ENCODE measurements at places on chromosomes 13 and 19.

DNA sequence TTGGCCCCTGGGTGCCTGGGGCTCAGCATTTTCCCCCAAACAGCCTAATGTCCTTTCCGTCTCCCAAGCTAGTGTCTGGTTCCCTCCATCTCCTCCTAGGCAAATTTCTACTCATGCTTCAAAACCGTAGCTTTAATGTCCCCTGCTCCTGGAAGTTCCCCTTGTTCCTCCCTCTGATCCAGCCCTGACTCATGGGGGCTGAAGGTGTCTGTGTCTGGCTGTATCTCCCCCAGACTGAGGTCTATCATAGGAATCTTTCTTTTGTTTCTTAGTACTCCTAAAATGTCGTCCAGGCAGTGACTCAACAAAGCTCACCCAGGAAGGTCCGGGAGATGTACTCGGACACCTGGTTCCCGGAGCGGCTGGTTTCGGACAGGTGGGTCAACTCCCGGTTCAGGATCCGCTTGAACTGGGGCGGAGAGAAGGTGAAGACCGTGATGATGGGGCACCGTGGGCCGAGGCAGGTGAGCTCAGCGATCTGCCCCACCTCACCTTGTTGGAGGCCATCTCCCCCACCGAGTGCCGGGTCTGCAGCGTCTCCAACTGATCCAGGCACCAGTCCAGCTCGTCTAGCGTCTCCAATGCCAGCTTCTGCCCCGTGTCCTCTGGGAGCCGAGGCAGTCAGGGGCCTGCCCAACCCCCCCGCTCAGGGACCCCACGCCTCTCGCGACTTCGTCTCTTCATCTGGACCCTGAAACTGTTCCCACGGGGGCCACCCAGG, 6.2 kb downstream of the PDE4C start:
- no peak for DNase-seq

DNA sequence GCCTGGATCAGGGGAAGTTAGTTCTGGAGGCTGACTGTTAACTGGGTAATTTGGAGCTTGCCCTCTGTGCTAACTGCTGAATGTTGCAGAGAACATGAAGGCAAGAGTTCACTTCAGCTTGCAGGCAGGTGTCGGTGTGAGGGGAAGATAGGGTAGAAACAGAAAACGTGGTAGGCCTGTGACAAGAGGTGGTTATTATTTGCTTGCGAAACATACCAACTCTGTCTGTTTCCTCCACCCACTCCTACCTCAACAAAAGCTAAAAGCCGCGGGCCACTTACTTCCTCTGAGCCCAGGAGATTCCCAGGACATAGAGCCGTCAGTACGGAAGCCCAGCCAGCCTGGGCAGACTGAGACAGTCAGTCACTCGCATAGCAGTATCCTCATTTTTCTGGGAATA, 119.2 kb upstream of the ABCC4 start:
- no peak for DNase-seq

GRCh38 chr13:35712907-35713761, 236.6 kb upstream of the MAB21L1 start:
- peak; percentile 97 for DNase-seq

GRCh38 chr13:70253411-70253810, 145.2 kb upstream of the KLHL1 start:
- DNase-seq, result no peak

- DNase-seq, result no peak
Measured at GRCh38 chr19:30386551-30387143, 14.5 kb downstream of the ZNF536 start.

DNA sequence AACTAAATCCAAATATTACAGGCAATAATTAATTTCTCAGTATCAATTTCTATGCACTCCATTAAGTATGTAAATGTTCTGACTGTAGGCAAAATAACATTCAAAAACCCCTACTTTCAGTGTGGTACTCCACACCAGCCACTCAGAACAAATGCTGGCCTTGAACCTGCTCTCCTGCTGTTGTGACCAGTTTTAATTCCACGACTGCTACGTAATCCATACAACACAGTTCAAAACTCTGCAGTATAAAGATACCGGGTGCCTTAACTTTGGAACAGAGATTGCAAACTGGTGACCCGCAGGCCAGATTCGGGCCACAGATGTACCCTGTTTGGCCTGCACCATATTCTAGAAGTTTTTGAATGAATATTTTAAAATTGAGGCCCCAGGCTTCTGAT, 30.4 kb downstream of the COL4A1 start:
- DNase-seq, result no peak

GRCh38 chr19:23539499-23539898, 144.2 kb upstream of the ZNF91 start:
- no peak for DNase-seq

- no peak for DNase-seq
Measured at GRCh38 chr19:41708481-41708880, at the start of gene CEACAM5. Gene CEACAM5, plus strand, starts transcription at chr19:41708626. Its CDS starts 106 bp downstream, at chr19:41708732.

DNA sequence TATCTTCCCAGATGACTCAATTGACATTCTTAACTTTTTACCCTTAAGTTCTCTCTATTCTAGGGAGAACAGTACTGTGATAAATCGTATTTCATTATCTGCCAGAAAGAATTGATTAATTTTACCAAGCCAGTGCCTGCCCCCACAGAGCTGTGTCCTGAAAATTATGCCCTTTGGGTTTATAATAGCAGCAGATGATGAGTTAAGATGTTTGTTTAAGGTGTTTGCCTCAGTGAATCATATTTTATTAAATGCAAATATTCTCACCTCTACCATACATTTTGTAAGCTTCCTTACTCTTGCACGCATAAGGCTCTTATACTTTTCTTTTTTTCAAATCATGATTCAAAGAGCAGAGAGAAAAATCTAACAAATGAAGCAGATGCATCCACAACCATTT, 318.6 kb downstream of the DCT start:
- DNase-seq, result no peak

DNA sequence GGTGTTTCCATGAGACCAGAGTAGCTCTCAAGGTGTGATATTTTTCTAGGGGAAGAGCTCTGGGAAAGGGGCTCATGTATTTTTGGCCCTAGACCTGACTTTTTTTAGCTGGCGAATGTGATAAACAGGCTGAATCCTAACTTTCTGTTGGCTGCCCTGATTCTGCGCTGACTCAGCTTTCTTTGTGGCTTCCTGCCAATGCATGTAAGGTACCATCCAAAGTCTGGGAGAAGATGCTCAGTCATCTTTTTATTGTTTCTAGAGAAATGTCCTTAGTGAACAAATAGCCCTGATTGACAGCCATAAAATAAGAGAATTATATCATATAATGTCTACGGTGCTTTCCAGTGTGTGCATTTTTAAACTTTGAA, 113.6 kb upstream of the MBNL2 start:
- no peak for DNase-seq

- no peak for DNase-seq
Measured at GRCh38 chr13:36528105-36528504, 95.8 kb downstream of the CCNA1 start.

DNA sequence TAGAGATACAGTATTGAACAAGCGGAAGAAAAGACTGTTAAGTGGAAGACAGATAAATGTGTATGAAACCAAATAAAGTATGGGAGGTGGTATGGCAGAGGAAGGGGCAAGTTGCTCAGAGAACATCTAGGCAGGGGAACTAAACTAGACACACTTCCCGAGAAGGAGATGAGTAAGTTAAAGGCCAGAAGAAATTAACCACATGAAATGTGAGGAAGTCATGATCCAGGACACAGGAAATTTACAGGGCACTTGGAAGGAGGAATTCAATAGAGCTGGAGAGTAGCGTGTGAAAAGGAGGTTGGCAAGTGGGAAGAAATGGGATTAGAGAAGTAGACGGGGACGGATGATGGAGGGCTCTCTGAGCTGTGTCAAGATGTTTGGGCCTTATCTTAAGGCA, 208.8 kb downstream of the COG6 start:
- no peak for DNase-seq

DNA sequence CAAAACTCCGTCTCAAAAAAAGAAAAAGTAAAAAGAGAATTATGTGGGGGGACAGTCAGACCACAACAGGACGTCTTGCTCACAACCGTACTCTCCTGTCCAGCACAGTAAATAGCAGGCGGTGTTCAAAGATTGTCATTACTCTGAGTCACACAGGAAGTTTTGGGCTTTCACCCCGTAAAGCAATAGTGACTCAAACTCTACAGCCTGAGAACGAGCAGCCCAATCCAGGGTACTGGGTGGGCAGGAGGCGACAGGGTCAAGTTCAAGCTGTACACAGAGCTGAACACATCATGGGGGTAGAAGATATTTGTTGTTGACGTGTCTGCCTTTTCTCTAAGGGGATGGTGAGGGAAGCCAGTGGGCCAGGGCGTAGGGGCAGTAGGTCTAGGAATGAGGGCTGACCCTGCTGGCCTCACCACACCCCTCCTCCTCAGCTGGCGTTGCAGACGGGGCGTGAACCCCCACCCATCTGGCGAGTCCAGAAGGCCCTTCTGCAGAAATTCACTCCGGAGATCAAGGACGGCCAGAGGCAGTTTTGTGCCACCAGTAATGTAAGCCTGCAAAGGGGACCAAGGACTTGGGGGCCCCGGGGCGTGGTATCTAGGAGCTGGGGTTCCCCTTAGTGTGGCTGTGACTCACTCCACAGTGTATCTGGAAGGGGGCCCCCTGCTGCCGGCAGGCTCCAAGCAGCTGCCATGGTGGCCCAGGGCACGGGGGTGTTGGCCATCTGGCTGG, 23.3 kb downstream of the PRR12 start:
- peak; percentile 60 for DNase-seq

- DNase-seq, result no peak
Measured at GRCh38 chr13:76300688-76301087, 585.5 kb downstream of the KCTD12 start.

- peak; percentile 54 for DNase-seq
Measured at GRCh38 chr19:12801466-12802266, at the start of the genes PRDX2 and THSD8. Gene PRDX2, minus strand, starts transcription at chr19:12801800. Its CDS starts 539 bp downstream, at chr19:12801261. Gene THSD8, plus strand, starts transcription at chr19:12802069. Its CDS starts 3 bp downstream, at chr19:12802072.

GRCh38 chr13:64725492-64725891, 2504.6 kb downstream of the PCDH9 start:
- DNase-seq, result no peak

GRCh38 chr19:4445963-4446703, 11.5 kb downstream of the UBXN6 start:
- no peak for DNase-seq

- no peak for DNase-seq
Measured at GRCh38 chr13:113973218-113974164, at the start of gene C13orf46. Gene C13orf46, minus strand, starts transcription at chr13:113974076. Its CDS starts 79 bp downstream, at chr13:113973997.

DNA sequence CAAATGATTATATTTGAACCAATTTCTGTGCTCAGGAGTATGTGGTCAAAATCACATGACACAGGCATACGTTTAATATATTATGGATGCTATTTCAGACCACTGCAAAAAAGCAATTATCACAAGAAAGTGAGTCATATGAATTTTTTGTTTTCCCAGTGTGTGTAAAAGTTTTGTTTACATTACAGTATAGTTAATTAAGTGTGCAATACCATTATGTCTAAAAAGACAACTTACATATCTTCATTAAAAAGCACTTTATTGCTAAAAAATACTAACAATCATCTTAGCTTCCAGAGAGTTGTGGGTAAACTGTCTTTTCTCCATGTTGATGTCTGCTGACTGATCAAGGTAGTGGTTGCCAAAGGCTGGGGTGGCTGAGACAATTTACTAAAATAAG, 347.2 kb upstream of the PCDH9 start:
- DNase-seq, result no peak

DNA sequence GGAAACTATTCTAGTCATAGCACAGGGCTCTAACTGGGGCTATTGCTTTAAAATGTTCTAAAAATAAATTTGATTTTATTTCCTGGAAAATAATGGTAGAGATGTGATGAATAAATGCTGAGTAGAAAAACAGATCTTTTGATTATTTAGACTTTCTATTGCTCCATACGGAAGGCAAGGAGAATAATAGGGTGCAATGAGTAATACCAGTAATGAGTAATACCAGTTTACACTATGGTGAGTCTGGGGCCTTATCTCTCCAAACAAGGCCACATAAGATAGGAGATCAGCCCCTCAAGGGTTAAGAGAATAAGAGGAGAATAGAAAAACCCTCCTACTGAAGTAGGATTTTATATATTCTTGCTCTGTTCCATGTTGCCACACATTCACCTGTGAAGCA, 390.4 kb downstream of the KLF5 start:
- no peak for DNase-seq

GRCh38 chr13:94033098-94033497, 446.4 kb downstream of the DCT start:
- no peak for DNase-seq

GRCh38 chr19:377801-378581, 31.0 kb downstream of the C2CD4C start:
- no peak for DNase-seq

GRCh38 chr13:98912846-98913245, 65.0 kb downstream of the DOCK9 start:
- no peak for DNase-seq

GRCh38 chr19:37506387-37507166, at the start of gene ZNF793:
Gene ZNF793, plus strand, starts transcription at chr19:37506939. Its CDS starts 16,501 bp downstream, at chr19:37523440.
- DNase-seq, result peak; percentile 53

DNA sequence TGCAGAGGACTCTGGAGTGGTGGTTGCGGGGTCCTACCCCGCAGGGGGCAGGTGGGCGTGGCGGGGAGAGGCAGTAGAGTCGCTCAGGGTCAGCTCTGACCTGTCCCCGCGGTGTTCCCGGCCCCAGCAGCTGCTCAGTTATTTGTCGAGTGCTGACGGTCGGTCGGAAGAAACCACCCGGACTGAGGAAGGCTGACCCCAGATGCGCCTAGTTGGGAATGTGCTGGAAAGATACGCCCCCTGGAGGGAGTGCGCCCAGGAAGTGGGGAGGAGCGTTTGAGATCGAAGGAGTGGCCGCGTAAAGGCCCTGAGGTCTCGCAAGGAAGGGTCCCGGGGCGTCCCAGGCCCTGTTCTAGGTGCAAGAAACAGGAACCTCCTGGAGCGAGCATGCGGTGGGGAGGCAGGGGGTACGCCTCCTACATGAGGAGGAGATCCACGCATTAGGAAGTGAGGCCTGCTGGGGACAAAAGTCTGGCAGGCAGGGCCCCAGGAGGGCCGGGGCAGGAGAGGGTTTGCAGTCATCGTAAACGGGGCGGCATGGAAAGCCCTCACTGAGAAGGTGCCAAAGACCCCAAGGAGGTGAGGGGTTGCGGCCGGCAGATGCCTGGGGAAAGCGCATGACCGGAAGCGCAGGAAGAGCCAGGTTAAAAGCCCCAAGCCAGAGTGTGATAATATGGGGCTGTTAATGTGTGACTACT, 9.2 kb downstream of the CCDC8 start:
- DNase-seq, result peak; percentile 45

GRCh38 chr19:48513289-48514122, 1.9 kb upstream of the LMTK3 start:
- DNase-seq, result peak; percentile 60

- DNase-seq, result no peak
Measured at GRCh38 chr19:1167687-1168571, 6.1 kb downstream of the SBNO2 start.
